ENCODE measurements at places on chromosomes 16 and 17.

DNA sequence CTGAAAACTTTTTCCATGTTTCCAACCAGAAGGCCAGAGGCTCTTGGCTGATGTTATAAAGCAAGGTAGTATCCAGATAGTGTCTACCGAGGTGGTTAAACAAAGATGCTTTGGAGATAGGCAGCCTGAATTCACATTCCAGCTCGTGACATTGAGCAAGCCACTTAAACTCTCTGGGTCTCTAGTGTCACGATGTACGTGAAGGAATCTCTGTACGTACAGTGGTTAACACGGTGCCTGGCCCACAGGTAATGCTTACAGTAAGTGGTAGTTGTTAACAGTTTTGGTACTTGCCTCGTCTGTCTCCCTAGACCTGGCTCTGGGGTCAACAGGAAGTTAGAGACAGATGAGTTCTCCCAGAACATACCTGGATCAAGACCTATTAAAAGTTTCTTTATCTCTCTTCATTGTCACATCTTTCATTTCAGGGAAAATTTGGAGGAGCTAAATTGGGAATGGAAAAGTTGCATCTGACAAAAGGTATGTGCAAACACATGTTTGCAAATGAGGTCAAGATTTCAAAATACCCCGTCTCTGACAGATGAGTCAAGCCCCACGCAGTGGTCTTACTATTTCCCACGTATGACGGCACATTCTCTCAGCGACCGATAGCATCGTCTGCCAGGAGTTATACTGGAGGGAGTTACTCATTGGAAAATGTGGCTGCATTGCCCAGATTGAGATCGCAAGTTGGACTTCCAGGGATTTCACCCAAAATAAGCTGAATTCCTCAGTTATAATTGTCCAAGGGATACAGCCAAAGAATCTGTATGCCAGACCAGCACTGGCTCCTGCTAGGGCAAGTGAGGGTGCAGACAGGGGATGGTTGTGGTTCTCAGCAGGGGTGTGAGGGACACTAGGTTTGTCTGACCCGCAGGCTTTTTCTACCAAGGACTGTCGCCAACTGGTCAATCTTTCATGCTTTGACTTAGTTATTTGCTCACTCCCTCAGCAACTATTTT, 18.9 kb upstream of the MYH10 start:
- no peak for DNase-seq

GRCh38 chr17:19238167-19238505, 970 bp downstream of the EPN2 start:
- no peak for DNase-seq

GRCh38 chr17:28412099-28412498, 6.1 kb upstream of the SLC46A1 start:
- DNase-seq = no peak

GRCh38 chr17:3813171-3813570, 12.2 kb upstream of the ITGAE start:
- DNase-seq = no peak

GRCh38 chr16:65500919-65501318, 379.1 kb upstream of the CDH11 start:
- DNase-seq = no peak

DNA sequence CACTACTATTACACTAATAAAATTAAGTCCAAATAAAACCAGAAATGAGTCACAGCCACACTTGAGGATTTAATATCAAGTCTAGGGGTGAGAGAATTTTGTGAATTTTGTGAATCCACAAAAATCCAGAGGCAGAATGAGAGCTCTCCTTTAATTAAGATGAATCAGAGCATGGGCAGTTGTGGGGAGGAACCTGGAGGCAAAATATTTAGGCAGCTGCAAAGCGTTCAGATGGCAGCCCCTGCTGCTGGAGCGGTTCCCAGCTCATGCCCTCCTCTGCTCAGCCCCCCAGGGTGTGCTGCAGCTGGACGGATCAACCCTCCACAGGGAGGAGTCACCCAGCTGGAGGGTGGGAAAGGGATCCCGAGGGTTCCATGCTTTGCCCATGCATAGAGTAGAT, 43.4 kb upstream of the IRX6 start:
- no peak for DNase-seq

GRCh38 chr17:42674755-42675347, 1.9 kb downstream of the PLEKHH3 start:
- DNase-seq = no peak

DNA sequence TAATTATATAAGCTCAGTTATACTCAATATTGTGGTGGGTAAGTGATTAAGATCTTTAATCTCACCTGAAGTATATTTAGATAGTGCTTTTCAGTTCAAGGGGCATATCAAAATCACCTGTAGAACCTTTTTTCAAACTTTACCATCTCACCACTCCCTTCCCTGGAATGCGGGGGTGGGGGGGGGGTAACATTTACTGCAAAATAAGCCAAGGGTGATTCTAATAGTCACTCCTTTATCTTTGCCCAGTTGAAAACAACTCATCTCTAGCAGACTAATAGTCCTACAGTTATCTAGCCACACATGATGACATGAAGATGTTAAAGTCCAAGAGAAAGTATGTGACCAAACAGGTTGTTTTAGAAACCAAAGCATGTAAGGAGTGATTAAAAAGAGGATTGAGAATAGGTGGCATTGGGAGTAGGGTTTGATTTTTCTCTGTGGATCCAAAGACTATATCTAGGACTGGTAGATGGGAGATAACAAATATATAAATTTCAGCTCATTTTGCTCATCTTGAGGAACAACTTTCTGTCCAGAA, 21.5 kb downstream of the LPCAT2 start:
- no peak for DNase-seq

GRCh38 chr16:50244140-50244503, 22.2 kb upstream of the ADCY7 start:
- no peak for DNase-seq

GRCh38 chr17:78805301-78805700, 23.2 kb upstream of the CYTH1 start:
- no peak for DNase-seq

DNA sequence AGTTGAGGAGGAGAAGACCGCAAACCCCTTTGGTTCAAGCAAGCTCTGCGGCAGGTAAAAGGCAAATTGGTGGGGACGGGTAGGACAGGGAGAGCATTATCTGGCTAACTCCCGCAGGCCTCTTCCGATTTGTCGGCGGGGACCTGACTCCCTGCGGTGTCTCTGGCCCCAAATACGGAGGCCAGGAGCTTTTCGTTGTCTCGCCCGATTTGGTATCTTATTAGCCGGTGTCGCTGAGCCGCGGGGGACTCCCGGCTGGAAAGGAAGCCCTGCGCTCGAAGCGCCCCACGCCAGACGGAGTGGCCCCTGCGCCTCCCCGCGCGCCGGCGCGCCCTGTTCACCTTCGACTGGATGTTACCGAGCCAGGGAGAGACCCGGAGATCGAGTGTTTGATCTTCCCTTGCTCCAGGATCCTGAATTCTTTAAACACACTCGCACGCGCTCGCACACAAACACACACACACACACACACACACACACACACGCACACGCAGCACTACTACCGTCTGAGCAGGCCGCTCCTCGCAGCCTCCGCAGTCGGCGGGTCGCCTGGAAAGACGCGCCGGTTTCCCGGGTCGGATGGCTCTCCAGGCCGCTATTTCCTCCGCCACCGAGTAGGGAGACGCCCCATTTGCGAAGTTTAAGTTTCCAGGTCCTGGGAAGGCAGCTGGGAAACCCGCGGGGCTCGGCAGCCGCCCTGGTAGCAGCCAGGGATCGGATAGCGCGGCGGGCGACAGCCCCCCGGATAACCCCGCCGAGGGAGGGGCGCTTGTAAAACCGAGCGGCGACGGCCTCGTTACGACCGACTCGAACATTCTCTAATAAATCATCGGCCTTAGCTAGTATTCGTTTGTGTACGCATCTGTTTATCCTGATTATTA, 3.3 kb downstream of the PRAC1 start:
- no peak for DNase-seq

GRCh38 chr17:13735861-13736260, 134.1 kb upstream of the HS3ST3A1 start:
- no peak for DNase-seq

- DNase-seq = no peak
Observed at GRCh38 chr17:65401561-65401960, 159.9 kb downstream of the AXIN2 start.

- peak; percentile 66 for DNase-seq
Observed at GRCh38 chr16:30615358-30616091, 5.3 kb upstream of the ZNF689 start.

DNA sequence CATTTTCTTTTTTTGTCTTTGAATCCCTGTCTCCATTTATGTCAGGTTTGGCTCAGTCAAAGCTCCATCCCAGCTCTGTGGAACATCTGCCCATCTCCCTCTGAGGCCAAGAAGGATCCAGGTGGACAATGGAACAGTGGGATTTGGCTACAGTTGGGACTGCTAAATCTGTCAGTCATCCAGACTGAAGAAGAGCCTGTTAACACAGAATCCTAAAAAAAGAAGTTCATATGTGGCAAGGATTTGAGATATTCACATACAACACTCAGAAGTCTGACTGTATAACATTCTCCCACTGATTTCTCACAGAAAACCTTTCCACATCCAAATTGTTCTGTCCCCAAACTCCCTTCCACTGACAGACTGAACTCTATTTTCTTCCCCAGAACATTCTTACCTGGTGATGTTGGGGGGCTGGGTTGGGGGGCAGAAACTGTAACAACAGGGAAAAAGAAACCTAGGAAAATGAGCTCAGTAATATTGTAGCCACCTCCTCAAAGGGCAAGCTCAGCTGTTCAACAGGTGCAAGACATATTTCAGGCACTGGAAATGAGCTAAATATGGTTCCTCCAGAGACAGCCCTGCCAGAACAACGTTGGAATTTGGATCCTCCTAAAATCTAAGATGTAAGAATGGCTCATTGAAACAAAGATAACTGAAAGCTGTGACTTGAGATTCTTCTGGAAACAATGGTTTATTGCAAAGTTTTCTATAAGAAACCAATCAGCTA, 301.5 kb upstream of the CDH5 start:
- DNase-seq = no peak

GRCh38 chr16:78976212-78976611, 624.3 kb downstream of the MAF start:
- DNase-seq = no peak

- DNase-seq = no peak
Observed at GRCh38 chr17:56389356-56389755, 204.1 kb upstream of the NOG start.

DNA sequence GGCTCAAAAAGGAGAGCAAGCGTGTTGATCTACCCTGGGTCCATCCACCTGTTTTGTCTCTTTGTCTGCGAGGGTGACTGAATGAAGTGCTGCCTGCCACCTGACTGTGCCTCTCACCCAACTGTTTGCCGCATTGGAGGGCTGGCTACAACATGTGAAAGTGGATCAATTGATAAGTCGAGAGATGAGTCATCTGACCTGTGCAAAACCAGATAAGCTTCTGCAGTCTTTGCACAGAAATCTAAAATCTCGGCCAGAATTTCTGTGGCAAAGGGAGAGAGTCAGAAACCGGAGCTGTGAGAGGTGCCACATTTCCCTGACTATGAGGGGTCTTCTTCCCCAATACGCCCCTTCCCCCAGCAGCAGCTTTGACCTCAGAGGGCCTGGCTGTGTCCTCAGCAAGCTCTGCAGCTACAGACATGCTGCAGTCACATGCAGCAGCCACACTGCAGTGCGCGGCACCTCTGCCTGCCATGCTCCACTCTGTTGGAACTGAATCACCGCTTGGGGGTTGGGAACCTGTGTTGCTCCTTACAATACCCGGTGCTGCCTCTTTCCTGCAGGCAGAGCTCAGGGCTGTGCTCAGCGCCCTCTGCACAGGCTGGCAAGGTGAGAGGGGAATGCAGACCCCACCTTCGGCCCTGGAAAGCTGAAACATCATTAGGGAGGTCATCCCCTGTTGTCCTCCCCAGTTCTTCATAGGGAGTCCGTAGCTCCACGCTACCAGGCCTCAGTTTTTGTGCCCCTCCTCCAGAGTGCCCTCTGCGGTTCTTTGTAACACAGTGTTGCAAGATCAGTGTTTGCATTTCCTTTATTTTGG, 16.2 kb upstream of the HAS3 start:
- no peak for DNase-seq

GRCh38 chr17:17416007-17416399, 60.8 kb upstream of the MED9 start:
- DNase-seq = peak; percentile 46

DNA sequence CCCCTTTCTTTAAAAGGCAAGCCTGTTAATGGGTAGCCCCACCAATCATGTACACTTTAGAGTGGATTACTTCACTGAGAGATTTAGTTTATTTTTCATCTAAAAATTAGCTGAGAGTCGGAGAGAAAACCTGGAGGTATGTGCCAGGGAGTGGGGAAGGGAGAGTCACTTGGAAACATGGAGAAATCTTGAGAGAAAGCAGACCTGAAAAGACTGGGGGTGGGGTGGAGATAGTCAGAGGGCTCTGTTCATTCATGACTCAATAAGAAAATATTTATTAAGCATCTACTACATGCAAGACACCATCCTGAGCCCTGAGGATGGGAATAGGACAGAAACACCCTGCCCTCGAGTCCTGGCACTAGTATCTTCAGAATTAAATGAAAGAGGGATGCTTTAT, 27.4 kb upstream of the RCVRN start:
- no peak for DNase-seq

DNA sequence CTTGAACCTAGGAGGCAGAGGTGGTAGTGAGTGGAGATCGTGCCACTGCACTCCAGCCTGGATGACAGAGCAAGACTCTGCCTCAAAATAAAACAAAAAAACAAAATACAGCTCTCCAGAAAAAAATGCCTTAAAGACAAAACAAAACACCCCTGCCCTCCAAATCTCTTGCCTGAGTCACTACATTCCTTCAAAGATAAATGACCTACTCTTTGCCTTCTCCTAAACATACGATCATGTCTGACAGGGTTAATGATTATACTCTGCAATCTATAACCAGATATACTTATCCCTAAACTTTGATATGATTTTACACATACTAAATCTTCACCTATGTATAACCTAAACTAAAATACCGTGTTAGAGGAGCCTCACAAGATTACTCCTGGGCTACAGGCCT, 1.4 kb upstream of the SETD6 start:
- no peak for DNase-seq

- no peak for DNase-seq
Observed at GRCh38 chr17:63987221-63988126, 10.7 kb upstream of the PRR29 start.

- no peak for DNase-seq
Observed at GRCh38 chr16:81816351-81816750, 37.3 kb downstream of the PLCG2 start.

DNA sequence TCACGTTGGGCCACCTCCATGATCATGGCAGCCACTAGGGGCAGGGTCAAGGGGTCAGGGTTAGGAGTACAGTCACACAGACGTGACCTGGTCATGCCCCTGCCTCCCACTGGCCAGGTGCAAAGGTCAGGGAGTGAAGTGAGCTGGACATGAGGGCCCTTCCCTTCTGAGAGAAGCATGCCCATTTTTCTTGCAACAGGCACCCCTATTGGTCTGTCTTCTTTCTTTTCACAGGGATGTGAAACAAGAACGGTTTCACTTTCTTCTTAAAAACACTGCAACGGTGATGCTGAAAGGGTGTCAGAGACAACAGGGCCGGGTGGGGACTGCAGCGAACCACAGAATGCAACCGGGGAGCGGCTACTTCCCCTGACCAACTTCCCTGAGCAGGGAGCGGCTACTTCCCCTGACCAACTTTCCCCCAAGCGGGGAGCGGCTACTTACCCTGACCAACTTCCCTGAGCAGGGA, 52.1 kb upstream of the DOC2B start:
- DNase-seq = no peak

GRCh38 chr16:83247767-83248372, 559.9 kb upstream of the HSBP1 start:
- DNase-seq = no peak

Data from GDM1 (cell line).